ENCODE measurements at places on chromosomes 2 and 18.

DNA sequence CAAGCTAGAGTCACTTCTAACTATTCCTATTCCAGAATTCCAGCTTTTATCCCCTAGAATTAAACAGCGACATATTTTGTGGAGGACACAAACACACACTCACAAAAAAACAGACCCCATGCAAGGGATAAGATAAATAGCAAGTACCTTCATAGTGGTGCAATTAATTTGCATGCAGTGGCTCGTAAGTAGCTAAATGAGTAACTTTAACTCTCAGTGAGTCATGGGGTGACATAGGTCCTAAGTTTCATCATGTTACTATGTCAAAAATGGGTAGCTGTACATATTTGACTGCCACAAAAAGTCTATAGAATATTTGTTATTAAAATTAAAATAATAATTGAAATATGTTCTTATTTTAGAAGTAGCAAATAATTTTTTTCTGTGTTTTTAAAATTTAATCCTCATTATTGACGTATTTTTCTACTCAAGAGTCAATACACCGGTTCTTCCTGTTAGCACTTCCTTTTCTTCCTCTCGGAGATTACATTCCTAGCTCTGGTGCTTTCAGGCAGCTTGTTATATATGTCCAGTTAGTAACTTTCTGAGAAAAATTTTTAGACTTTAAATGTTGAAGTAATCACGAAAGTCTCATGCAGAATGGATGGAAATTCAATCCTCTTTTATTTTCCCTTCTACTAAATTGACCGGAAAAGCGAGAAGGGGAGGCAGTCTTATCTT is 247.0 kb downstream of the KCNH7 start:
- no peak for DNase-seq

DNA sequence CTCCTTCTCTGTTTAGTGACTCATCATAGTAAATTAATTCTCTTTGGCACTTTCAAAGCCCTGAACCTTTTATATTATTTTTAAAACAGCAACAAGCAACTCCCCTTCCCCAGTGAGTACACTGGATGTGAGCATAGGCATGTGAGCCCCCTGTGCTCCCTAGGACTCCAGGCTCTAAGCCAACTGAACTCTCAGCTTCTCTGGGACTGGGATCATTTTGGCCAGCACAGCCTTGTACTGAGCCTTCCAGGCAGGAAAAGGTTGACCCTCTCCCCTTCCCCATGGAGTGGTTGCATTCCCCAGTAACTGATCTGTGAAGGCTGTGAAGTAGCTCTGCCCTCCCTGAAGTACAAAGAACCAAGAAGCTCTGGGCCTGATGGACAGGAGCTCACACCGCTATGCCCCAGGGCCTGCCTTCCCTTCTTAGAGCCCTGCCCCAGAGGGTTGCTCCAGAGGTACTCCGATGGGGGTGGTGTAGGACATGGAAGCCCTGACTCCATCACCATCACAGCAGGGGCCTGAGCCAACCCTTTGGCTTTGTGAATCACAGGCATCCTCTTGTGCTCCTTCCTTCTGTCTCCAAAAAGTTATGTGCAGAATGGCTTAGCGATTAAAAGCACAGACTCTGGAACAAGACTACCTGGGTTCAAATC is 57.8 kb downstream of the ADD2 start:
- no peak for DNase-seq

- no peak for DNase-seq
Measured at GRCh38 chr2:240230291-240230931, 90.0 kb upstream of the OTOS start.

GRCh38 chr2:232349946-232350635 is 28.5 kb upstream of the ALPP start:
- no peak for DNase-seq

DNA sequence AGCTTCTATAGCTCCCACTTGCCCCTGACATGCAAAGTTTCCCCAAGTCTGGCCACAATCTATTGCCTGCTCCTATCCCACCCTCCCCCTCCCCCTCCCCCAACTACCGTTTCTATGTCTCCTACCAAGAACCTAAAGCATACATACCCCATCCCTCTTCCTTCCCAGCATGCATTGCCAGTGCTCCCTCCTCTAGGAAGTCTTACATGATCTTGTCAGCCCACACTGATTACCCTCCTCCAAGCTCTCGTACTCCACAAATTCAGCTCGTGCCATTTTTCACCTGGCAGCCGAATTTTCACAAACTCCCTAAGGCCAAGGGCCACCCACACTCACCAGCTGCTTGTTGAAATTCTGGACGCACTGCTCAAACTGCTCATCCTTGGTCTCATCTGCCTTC is 30.7 kb downstream of the BIN1 start:
- DNase-seq: no peak

DNA sequence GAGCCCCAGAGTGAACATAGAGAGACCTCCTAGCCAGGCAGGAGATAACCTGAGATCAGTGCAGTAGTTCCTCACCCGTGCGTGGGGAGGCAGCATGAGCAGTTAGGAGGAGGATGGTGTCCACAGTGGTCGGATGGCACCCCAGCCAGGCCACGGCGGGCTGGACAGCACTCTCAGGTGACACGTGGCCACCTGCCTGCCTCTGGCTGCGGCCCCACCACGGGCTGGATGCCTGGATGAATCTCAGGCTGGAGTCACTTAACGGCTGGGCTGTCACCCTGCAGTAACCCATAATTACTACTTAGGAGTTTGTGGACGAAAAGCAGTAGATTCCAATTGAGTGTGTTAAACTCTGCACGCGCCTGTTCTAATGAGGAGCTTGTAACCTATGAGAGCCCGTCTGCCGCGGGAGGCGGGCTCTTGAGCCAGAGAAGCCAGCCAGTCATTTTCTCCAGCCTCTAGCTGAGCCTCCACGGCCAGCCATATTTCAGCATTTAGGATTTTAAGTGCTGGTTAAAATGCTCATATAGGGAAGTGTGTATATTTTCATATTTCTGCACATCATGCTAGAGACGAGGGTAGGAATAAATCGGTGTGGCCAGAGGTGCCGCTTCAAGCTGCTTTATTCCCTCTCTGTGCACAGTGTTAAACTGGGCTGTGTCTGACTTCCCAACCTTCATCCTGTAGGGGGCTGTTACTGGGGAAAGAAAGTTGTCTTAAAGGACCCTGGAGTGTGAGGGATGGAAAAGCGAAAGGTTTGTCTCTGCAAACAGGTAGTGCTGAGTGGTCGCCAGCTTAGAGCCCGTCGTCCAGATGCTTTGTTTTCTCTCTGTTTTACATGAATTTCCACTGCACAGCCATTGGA is 144.0 kb downstream of the GLI2 start:
- no peak for DNase-seq

- DNase-seq: no peak
Measured at GRCh38 chr2:130370490-130370889, 14.6 kb downstream of the PTPN18 start.

Data from stimulated activated CD8-positive, alpha-beta memory T cell treated with anti-CD3 and anti-CD28 coated beads, Interleukin-7, amount 100 ng/mL, for 1 hour (primary cell).